HT1080 (cell line): ENCODE measurements at places on chromosomes 1 and 21. TPM values are rescaled to one million over a fixed set of nuclear protein-coding genes. Genes with fewer than 3 reads are reported as not detected.

Gene TNFRSF9
- 1.3 and 2.8 TPM in 2 replicates for total RNA-seq

Gene SPRR5
- not detected in 2 replicates for total RNA-seq

Gene CBR3
- total RNA-seq, result 15.2 and 15.6 TPM in 2 replicates

Gene OR2AK2
- not detected in 2 replicates for total RNA-seq

Gene REN
- not detected in 2 replicates for total RNA-seq

Gene OR2L8
- total RNA-seq, result not detected in 2 replicates

Gene RBM11
- total RNA-seq, result 0.13 TPM in 1 of 2 replicates, not detected in the other

Gene S100A3
- 9.6 and 14.4 TPM in 2 replicates for total RNA-seq

Gene F3
- 24.7 and 44.0 TPM in 2 replicates for total RNA-seq

Gene CFAP410
- 4.2 and 4.5 TPM in 2 replicates for total RNA-seq

Gene CHIA
- not detected in 2 replicates for total RNA-seq

Gene KCNE2
- not detected in 2 replicates for total RNA-seq

Gene HSD3B1
- total RNA-seq, result not detected in 2 replicates

Gene BSND
- not detected in 2 replicates for total RNA-seq

Gene SIKE1
- total RNA-seq, result 75.9 and 87.6 TPM in 2 replicates

Gene PTAFR
- 0.26 TPM in 1 of 2 replicates, not detected in the other for total RNA-seq

Gene PLEKHN1
- total RNA-seq, result 2.5 and 3.3 TPM in 2 replicates

Gene ADORA1
- total RNA-seq, result 3.8 and 6.2 TPM in 2 replicates

Gene LEMD1
- not detected in 2 replicates for total RNA-seq

Gene SLC5A3
- 9.2 and 12.2 TPM in 2 replicates for total RNA-seq

Gene HP1BP3
- 128 and 151 TPM in 2 replicates for total RNA-seq

Gene RORC
- 0.03 TPM in 1 of 2 replicates, not detected in the other for total RNA-seq

Gene IFNLR1
- total RNA-seq, result not detected in 2 replicates

Gene PRKACB
- total RNA-seq, result 6.0 and 8.8 TPM in 2 replicates

Gene LCE2C
- not detected in 2 replicates for total RNA-seq

Gene CLDN17
- total RNA-seq, result not detected in 2 replicates

Gene FMO5
- 0.07 TPM in 1 of 2 replicates, not detected in the other for total RNA-seq

Gene SH2D2A
- 4.6 and 8.2 TPM in 2 replicates for total RNA-seq

Gene PEX14
- total RNA-seq, result 17.7 and 20.4 TPM in 2 replicates

Gene MAP1LC3C
- total RNA-seq, result 0.10 TPM in 1 of 2 replicates, not detected in the other

Gene KLHDC8A
- total RNA-seq, result not detected in 2 replicates

Gene KDF1
- not detected in 2 replicates for total RNA-seq
